NAMALWA (cell line): ENCODE measurements at places on chromosomes 7 and 10.

DNA sequence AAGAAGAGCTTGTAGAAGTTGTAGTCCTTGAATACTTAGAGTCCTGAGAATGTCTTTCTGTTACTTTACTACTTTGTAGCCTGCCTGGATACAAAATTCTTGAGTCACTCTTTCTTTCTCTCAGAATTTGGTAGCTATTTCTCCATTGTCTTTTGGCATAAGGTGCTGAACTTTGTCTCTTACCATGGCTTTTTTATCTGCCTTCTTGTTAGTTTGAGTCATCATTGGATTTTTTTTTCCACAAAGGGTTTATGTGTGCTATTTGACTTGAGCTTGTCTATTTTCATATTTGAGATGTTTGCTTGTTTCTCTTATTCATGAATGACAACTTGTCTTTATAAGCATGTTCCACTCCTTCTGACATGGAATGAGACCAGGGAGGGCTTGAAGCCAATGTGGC, 74.5 kb upstream of the EXOC6 start:
- DNase-seq, result no peak

DNA sequence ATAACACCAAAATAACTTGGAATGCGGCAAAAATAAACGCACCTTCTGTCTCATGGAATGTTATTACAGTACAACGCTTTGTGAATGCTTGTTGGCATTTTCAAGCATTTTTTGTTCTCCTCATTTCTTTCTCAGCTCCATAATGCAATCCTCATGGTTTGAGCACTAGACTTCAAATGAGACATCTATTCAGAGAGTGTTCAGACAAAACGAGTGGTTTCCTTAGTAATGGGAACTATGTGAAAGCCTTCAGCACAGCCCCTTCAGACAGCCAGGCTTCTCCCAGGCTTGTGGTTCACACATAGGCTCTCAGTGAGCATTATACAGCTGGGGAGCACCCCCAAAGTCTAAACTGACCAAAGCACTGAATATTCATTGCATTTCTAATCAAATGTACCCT, 8.6 kb upstream of the LRRN3 start:
- no peak for DNase-seq

GRCh38 chr7:38840736-38841460, 68.1 kb downstream of the VPS41 start:
- DNase-seq, result no peak

DNA sequence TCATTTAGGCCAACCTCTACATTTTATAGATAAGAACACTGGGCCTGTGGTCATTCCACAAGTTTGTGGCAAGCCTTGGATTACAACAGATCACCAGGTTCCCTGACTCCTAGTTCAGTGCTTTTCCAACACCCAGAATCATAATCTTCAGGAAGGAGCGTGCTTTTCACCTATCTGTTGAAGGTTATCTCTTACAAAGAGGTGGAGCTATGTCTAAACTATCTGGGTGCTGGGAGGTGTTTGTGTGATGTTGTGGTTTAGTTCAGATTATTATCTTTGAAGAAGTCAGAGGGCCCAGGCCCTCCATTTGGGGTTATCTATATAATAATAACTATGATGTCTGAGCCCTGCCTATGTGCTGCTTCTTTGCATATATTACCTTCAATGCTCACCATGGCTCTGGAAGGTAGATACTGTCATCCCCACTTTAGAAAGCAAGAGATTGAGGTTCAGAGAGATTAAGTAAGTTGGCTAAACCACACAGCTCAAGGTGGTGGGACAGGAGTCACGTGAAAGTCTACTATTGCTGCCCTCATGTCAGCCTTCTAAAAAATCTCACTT, 24.0 kb downstream of the IL2RA start:
- DNase-seq, result no peak

DNA sequence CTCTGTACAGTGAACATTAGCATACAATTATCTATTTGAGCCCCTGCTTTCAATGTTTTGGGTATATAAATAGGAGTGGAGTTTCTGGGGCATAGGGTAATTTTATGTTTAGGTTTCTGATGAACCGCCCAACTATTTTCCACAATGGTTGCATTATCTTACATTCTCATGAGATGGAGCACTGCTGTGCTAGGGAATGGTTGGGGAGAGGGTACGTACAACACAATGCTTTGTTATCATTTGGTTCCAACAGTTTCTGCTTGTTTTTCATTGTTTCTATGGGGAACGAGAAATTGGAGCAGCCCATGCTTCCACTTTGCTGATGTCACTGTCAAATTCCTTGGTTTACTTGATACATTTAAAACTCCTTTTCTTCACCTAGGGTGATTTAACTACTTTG, 1115.3 kb downstream of the REEP3 start:
- no peak for DNase-seq

- no peak for DNase-seq
These were observed 4.1 kb upstream of the PLAU start for GRCh38 chr10:73906524-73907447.

DNA sequence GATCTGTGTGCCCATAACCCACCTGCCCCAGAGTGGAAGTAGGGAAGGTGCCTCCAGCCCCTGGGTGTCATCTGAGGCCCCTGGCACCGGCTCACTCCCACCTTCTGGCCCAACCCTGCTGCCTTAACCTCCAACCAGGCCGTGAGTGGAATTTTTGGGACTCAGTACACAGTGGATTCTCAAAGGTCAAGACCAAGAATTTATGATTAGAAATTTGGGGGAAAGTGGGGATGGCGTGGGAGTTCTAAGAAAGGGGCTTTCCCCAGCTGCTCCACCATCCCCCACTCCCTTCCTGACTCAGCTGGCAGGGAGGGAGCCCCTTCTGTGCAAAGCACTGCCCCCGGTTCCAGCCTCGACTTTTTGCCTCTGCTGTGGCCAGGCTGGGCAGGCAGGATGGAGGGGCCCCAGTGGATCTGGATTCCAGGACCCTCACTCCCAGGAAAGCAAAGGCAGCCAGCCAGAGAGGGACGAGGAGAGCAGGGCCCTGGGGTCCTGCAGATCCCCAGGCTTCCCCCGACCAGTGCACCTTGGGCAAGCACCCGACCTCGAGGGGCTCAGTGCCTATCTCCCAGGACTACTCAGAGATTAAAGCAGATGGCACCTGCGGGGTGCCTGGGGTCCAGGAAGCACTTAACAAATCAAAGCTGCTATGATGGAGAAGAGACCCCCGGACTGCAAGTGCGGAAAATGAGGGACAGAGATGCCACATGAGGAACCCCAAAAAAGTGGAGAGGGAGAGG, 12.8 kb downstream of the SPOCK2 start:
- DNase-seq, result no peak

DNA sequence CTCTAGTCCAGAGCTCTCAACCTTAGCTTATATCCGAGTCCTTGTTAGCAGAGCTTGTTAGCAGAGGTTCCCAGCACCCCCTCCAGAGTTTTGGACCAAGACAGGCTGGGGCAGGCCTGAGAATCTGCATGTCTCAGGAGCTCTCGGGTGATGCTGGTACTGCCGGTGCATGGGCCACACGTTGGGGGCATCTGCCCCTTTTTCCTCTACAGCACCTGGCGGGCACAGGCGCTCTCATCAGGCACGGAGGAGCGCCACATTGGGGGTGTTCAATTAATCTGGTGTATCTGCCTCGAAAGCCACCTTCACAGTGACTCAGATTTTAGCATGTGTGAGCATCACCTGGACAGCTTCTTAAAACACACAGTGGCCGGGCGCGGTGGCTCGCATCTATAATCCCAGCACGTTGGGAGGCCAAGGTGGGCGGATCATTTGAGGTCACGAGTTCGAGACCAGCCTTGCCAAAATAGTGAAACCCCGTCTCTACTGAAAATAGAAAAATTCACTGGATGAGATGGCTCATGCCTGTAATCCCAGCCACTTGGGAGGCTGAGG, 117.7 kb downstream of the ELFN1 start:
- no peak for DNase-seq

DNA sequence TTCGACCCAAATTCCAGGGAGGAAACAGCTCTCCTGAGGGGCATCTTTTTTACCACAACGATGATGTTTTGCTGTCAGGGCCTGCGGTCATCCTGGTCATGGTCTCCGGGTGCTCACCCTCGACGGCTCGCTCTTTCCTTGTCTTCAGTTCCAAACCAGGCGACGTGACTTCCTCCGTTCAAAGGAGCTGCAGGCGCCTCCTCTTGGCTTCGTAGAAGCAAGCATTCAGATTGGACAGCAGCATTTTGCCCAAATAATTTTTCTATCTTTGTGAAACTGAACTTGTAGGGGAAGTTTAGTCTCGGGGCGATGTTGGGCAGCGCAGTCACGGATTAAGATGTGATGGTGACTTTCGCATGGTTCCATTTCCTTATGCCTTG, 208.9 kb downstream of the DNAJB6 start:
- no peak for DNase-seq

DNA sequence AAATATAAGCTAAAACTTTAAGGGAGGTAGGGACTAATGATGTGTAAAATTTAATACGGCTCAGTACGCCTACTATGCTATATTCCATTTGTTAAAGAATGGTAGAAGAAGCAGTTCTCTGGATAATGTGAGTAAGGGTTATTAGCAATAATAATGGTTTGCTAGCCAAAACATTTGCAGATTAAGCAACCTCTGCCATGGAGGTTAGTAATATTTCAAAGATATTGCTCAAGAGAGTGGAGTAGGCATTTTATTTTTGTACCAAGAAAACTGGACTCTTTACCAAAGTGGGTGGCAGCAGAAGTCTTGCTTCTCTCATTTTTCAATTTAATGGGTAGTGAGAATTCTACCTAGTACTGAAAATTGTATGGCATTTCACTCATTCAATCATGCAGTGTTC, 158.9 kb upstream of the TMEM106B start:
- no peak for DNase-seq

GRCh38 chr7:148395352-148395811, 195.2 kb upstream of the C7orf33 start:
- DNase-seq, result no peak

DNA sequence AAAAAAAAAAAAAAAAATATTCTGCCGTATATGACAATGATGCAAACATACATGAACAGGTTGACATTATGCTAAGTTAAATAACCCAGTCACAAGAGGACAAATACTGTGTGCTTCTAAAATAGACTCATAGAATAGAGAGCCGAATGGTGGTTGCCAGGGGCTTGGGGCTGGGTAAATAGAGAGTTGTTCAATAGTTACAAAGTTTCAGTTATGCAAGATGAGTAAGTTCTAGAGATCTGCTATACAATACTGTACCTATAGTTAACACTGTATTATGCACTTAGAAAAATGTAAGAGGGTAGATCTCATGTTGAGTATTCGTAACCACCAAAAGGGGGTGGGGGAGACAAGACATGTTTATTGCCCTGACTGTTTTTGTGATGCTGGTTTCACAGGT, 77.1 kb upstream of the GNAI1 start:
- no peak for DNase-seq

DNA sequence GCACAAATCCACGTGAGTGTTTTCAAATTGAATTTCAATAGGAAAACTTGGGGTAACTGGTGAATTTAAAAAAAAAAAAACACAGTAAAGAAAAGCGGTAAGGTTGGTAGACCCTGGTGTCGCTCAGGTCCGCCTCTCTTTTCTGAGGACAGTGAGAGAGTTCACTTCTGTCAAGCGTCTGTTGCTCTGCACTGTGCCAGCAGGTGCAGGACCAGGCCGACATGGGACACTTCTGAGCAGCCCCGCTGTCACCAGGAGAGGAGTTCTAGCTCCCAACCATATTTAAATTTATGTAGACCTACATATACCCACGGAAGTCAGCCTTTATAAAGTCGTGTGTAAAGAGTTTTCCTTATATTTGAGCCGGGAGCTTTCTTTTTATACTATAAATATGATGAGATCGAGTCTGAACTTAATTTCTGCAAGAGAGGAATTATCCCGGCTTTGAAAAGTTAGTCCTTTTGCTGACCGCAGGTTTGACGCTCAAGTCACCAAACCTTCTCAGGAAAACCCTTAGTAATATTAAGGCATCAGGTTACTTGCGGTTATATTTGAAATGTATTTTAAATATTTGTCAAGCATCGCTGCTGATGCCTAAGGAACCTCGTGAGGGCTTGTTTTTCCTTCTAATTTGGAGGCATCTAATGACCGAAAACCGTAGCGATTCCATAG, 531 bp downstream of the IKZF1 start:
- DNase-seq, result peak; percentile 93

DNA sequence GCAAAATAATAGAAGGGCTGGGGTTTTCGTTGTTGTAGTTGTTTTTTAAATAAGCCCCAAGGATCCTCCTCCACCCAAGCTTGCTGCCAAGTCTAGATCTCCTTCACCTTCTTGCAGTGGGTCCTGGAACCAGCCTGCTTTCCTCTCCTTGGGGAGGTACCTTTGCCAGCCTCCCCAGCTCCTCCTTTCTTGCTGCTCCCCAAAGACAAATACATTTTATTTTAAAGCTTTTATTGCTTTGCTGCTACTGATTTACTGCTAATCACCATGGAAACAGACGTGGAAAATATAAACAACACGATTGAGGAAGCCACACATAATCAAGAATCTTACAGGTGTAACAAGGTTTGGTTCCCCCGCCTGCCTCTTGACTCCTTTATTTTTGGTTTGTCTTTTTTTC, 17.4 kb upstream of the SLF2 start:
- DNase-seq, result peak; percentile 64
